ENCODE measurements at places on chromosomes 6 and 20. TPM values are rescaled to one million over a fixed set of nuclear protein-coding genes. Genes with fewer than 3 reads are reported as not detected.

- H3K4me1 ChIP-seq: peaks cover 36% of the 10 kb centered on the region
- H3K4me3 ChIP-seq: no peak overlapping the region
- no peak for DNase-seq
- H3K36me3 ChIP-seq: peaks cover under 1% of the 10 kb centered on the region
- no peak overlapping the region for H3K27ac ChIP-seq
Measured at GRCh38 chr6:154430481-154430919, 73.9 kb upstream of the IPCEF1 start.

DNA sequence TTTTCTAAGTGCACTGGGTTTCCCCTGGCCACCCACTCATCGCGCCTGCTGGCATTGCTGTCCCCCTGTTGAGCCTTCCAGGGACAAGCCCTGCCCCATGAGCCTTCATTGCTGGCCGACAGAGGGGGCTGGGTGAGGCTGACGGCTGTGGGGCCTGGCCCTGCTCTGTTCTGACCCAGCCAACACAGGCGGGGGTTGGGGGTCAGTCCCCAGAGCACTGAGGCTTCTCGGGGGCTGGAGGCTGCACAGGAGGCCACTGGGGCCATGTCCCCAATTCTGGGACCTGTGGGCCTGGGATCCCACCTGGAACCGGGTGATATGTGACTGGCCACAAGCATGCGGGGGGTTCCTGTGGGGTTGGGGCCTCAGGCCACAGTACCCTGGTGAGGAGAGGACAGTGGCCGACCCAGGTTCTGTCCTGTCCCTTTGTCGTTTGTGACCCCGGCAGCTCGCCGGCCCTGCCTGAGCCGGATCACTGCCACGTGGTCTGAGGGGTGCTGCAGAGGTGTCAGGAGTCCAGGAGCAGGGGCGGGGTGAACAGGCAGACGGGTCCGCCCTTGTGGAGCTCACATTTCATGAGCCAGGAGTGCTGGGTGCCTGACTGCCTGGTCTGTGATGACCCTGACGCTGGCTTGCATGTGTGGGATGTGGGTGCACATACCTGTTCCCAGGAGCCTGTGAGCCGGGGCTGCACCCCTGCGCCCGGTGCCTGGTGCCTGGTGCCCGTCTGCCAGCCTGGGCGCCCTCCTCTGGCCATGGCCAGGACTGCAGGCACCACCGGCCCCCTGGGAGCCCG, 2.1 kb upstream of the COL20A1 start:
- no peak for DNase-seq
- H3K27ac ChIP-seq: peak overlapping the region; percentile 48
- H3K4me1 ChIP-seq: 0 out of 2 replicates have a peak, but pooled peaks cover 5% of the 10 kb centered on the region
- H3K36me3 ChIP-seq: no peaks in the 10 kb centered on the region
- no peak overlapping the region for H3K4me3 ChIP-seq

DNA sequence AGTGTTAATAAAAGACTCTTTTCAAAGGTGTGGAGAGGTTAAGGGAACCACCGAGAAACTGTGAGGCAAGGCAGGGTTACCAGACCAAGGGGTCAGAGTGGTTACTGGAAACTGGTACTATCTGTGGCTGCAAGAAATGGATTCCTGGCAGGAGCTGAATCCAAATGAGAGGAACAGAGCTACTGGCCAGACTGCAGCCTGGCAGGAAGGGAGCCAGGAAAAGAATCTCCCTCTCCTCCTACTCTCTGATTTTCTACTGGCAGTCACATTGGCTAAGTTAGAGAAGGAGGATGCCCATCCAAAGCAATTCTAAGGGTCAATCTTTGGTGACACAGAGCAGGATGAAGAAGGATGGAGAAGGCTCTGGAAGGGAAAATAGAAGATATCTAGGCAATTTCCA, 211.5 kb downstream of the GRM1 start:
- no peaks in the 10 kb centered on the region for H3K27me3 ChIP-seq
- H3K36me3 ChIP-seq: no peaks in the 10 kb centered on the region
- no peak overlapping the region for H3K4me3 ChIP-seq
- DNase-seq: no peak
- no peaks in the 10 kb centered on the region for H3K4me1 ChIP-seq

DNA sequence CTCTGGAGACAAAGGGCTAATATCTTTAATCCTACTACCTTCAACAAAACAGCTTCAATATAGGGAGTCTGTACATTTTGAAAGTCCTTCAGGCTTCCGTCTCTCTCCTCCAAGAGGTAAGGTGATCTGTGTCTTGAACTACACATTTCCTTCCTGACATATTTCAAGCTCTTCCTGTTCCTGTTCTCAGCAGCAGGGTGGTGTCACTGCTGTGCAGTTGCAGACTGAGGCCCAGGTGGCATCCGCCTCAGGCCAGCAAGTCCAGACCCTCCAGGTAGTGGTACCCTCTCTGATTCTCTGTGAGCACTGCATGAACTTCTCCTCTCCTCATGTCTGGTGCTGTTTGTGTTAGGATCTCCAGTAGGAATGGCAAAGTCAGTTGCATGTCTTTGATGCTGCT, 7.8 kb downstream of the NFYA start:
- no peak for DNase-seq
- no peak overlapping the region for H3K27ac ChIP-seq
- H3K4me1 ChIP-seq: no peaks in the 10 kb centered on the region
- H3K27me3 ChIP-seq: no peaks in the 10 kb centered on the region
- peaks cover 4% of the 10 kb centered on the region for H3K36me3 ChIP-seq
- no peak overlapping the region for H3K4me3 ChIP-seq

The CPXM1 gene
- not detected for total RNA-seq

The NEURL2 gene
- 12.6 TPM for total RNA-seq

Data from Caco-2 (cell line).